ENCODE measurements at places on chromosomes 6 and 20.

- DNase-seq: no peak
Measured at GRCh38 chr6:116596815-116597214, 19.5 kb upstream of the RSPH4A start.

DNA sequence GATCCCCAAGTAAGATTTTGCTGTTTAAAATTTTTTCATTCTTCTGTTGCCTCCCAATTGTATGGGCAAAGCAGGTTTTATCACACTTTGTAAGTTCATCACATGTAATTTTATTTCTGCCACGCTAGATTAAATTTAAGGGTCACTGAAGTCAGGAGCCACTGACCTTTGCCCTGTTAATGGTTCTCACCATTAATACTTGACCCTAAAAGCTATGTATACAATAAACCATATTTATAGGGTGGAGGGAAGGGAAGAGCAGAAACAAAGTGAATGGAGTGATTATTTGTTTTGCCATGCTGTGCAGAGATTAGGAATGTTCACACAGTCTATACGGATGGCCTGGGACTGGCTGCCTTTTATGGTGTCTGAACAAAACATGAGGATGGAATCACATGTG lies 186.7 kb downstream of the BMP2 start:
- no peak for DNase-seq

GRCh38 chr6:129686941-129687627 lies 22.9 kb downstream of the ARHGAP18 start:
- no peak for DNase-seq

DNA sequence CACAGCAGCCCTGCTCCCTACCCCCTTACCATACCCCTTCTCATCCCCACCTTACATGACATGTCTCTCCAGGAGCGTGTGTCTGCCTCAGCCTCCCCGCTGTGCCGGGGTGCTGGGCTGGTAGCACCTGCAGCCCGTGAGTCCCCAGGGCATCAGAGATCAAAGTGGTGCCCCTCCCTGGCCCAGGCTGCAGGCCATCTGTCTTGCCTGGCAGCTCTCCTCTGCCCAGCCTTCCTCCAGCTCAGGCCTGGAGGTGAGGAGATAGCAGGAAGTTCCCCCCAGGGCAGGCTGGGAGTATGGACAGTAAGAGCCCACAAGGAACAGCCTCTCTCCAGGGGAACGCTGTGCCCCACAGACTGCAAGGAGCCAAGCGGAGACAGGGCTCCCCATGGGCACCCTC lies 35.3 kb downstream of the GRM4 start:
- no peak for DNase-seq

DNA sequence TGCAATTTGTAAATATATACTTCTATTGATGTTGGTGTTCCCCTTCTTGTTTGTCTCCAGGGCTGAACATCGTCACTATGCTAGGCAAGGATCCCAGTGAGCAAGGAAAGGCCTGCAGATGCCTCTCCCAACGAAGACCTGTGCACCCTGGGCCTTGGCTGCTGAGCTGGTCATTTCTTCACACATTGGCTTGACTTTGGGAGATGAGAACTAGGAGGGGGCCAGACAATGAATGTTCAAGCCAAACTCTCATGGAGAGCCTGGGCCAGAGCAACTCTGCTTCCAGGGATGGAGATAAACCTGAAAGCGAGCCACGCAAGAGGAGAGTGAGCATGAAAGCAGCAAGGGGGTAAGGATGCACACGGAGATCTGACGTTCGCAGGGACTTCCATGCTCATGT lies 104.0 kb downstream of the CLIC5 start:
- DNase-seq: no peak

GRCh38 chr6:22290045-22290444 lies 6.8 kb downstream of the PRL start:
- DNase-seq: no peak
